GM23338 (cell line): ENCODE measurements at places on chromosomes 5 and 9.
A peak's percentile ranks its signal among the peaks of the same experiment; 100 is the strongest.

DNA sequence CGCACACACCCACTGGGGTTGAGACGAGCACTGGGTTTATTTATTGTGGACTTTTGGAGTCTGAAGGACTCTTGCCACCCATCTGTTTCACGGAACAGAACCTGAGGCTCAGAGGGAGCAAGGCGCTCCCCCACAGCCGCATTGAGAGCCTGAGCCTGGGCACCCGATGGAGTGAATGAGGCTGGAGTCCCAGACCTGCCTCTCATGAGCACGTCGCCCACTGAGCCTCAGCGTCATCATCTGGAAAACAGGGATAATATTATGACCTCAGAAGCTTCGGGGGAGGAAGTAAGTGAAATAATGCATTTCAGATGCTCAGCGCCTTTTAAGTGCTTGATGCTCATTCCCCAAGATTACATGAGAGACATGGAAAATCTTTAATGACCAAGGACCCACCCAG lies 5.5 kb downstream of the NEK6 start:
- DNase-seq, result no peak

- no peak for DNase-seq
Observed at GRCh38 chr5:160643616-160644240, 208.3 kb downstream of the ATP10B start.

GRCh38 chr5:82497242-82497641 lies 219.1 kb upstream of the RPS23 start:
- no peak for DNase-seq

- DNase-seq, result no peak
Observed at GRCh38 chr9:84207491-84207951, 133.0 kb downstream of the SLC28A3 start.

DNA sequence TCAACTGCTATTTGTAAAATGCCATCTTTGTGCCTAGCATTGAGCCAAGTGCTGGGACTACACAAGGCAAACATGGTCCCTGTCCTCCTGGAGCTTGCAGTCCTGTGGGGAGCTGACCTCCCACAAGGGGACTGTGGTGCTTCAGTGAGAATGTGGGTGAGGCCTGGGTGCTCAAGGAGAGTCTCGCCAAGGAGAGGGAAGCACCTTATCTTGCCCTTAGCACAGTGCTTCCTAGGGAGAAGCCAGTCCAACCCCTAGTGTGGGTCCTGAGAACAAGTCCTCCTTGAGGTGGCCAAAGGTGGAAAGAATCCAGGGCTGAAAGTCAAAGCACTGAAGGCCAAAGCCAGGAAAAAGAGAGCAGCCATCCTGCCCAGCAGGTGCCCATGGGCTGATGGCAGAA lies 31.1 kb upstream of the MVB12B start:
- DNase-seq, result no peak

- no peak for DNase-seq
Observed at GRCh38 chr5:7186818-7187217, 209.1 kb upstream of the ADCY2 start.

GRCh38 chr9:2755285-2755684 lies 38.0 kb downstream of the KCNV2 start:
- DNase-seq, result no peak

- DNase-seq, result no peak
Observed at GRCh38 chr5:10539687-10539998, 24.2 kb upstream of the ANKRD33B start.

DNA sequence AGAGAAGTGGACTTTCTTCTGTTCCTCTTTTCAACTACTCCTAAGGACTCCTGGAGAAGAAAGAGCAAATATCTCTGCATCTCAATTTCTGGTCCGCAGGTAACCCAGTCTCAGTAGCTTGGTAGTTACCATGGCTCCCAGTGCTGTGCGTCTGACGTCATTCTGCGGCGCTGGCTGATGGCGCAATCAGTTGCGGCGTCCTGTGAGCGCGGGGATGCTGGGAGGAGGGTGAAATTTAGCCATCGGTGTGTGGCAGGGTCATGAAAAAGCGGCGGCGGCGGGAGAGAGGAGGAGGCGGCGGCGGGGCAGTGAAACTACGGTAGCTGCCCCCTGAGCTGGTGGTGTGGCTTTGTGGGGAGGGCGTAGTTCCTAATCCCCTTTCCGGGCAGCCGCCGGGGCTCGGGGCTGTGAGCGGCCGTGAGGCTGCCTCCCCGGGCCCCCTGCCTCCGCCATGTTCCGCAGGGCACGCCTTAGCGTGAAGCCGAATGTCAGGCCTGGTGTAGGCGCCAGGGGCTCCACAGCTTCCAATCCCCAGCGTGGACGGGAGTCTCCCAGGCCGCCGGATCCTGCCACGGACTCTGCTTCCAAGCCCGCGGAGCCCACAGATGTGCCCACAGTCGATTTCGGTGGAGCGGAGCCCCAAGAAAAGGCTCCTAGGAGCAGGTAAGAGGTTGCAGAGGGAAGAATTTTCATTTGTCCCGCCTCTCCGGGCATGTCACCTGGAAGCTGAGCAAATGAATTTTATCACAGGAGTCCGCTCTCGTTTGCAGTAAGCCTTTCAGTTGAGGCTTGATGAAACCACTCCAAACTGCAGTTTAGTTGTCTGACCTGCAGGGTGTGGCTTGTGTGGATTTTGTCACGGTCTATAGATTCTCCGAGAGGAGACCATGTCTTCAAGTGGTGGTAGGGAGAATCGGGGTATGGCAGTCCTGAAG lies at the start of gene BDP1:
TSS of gene BDP1 (plus strand) at position 225 of the 935 bp plus-strand sequence. CDS start at position 452, 227 bp downstream.
- peak; percentile 98 for DNase-seq

DNA sequence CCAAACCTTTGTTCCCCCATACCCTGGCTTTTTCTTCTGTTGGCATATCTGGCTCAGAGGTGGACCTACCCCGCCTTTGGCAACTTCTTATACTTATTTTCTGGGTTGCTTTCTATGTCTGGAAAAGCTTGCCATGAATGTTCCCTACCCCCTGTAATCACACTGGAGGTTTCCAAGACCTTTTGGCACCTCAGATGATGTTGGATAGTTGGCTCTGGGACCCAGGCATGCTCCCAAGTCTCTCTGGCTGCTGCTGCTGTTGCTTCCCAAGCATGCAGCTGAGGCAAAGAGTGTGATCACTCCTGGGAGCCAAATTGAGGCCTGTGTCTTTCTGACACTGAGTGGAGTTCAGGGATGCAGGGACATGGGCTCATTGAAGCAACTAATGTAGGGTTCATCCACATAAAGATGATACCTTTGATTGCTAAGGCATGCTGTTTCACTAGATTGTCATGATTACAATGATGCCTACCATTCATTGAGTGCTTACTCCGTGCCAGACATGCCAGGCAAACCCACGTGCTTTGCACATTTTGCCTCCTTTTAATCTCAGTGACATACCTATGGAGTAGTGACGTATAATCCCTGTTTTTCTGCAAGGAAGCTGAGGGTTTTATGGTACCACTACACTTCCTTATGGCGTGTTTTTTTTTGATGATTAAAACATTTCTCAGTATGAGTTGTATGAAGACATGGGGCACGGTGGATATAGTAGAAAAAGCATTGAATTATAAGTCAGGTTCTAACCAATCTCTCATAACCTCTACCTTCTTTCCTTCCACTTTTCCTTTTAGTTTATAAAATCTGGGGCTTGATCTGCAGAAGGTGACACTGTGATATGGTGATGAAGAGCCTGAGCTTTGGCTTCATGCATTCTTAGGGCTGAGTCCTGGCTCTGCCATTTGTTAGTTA lies 73.1 kb downstream of the ARHGAP26 start:
- DNase-seq, result no peak

- DNase-seq, result no peak
Observed at GRCh38 chr9:16688814-16689213, 181.7 kb downstream of the BNC2 start.

DNA sequence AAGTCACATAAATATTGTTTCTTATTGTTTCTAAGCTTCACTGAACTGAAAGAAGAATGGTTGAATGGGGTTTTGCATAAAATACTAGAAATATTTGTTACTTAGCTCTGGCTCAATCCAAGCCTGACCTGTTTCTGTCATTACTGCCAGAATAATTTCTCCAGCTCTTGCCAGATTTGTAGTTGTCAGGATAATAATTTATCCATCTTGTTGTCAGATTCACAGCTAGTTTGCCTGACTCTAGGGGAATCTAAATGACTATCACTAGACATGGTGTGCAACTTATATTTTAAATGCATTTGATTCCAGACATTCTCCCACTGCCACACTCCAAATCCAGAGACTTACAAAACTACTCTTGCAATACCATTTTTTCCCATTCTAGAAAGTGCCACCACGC lies 422.7 kb downstream of the ZSWIM6 start:
- no peak for DNase-seq

GRCh38 chr5:44644628-44645027 lies 164.1 kb upstream of the MRPS30 start:
- no peak for DNase-seq

DNA sequence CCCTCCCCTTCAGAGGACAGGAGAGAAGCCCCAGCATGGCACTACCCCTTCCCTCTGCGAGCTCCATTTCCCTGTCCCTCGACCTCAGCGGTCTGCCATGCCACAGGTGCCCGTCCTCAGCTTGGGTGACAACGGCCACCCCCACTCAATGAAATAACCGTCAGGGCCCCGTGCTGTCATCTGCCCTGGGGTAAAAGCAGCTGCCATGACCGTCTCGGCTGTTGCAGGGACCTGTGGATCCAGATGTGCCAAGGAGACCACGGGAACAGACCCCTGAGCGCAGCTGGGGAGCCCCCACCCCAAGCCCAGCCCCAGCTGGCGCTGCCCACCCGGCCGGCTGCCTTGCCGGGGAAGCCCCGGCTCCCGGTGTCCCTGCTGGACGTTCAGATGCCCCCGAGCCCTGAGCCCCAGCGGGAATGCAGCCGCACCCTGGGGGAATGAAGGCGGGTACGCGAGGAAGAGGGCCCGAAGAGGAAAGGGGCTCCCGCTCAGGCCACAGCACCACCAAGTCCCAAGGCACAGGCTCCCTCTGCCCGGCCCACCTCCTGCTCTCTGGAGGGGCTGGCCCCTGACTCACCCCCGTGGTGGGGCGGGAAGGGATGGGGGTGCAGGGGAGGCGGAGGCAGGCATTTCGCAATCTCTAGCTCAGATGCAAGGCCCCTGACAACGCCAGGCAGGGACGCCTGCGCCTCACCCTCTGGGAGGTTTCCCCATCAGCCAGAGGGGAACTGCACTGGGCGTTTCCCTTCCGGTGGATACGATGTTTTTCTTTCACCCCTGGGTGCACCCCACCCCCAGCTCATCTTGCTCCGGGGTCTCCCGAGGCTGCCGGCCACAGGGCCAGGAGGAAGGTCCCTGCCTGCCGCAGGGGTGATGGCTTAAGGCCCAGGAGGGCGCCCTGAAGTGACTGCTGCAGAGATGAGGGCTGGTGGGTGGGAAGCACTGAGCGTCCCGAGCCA lies 49.2 kb downstream of the NACC2 start:
- no peak for DNase-seq

DNA sequence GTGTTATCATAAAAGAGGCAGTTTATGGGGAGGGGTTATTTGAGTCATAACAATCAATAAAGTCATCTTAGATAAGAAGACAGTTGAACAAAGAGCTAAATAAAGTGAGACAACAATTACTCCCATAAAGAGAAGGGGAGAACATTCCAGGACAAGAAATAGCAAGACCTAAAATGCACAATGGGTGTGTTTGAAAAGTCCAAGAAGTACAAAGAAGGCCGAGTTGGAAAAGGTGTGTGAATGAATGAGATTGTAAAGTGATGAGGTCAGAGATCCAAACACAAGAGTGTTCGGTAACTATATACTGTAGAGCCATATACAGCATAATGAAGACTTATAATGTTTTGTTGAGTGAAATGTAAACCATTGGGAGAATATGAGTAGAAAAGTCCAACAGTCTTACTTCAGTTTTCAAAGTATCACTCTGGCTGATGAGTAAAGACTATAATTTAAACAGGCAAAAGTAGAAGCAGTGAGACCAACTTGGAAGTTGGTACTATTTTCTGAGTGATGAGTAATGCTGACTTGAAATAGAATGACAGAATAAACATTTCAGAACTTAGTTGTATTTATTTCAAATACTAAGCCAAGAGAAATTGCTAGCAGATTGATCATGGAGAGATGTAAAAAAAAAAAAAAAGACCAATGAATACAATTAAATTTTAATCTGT lies 868.7 kb upstream of the CDH9 start:
- DNase-seq, result no peak

GRCh38 chr5:86866036-86866435 lies 248.3 kb downstream of the COX7C start:
- no peak for DNase-seq

GRCh38 chr5:72468024-72468423 lies 39.2 kb downstream of the ZNF366 start:
- no peak for DNase-seq

- DNase-seq, result no peak
Observed at GRCh38 chr5:24353611-24354010, 291.2 kb downstream of the CDH10 start.

DNA sequence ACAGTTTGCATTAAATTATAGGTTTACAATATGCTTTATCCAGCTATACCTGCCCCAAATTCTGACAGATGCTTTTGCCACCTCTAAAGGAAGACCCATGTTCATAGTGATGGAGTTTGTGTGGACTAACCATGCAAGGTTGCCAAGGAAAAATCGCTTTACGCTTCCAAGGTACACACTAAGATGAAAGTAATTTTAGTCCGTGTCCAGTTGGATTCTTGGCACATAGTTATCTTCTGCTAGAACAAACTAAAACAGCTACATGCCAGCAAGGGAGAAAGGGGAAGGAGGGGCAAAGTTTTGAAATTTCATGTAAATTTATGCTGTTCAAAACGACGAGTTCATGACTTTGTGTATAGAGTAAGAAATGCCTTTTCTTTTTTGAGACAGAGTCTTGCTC lies 41.0 kb downstream of the FXN start:
- DNase-seq, result no peak

DNA sequence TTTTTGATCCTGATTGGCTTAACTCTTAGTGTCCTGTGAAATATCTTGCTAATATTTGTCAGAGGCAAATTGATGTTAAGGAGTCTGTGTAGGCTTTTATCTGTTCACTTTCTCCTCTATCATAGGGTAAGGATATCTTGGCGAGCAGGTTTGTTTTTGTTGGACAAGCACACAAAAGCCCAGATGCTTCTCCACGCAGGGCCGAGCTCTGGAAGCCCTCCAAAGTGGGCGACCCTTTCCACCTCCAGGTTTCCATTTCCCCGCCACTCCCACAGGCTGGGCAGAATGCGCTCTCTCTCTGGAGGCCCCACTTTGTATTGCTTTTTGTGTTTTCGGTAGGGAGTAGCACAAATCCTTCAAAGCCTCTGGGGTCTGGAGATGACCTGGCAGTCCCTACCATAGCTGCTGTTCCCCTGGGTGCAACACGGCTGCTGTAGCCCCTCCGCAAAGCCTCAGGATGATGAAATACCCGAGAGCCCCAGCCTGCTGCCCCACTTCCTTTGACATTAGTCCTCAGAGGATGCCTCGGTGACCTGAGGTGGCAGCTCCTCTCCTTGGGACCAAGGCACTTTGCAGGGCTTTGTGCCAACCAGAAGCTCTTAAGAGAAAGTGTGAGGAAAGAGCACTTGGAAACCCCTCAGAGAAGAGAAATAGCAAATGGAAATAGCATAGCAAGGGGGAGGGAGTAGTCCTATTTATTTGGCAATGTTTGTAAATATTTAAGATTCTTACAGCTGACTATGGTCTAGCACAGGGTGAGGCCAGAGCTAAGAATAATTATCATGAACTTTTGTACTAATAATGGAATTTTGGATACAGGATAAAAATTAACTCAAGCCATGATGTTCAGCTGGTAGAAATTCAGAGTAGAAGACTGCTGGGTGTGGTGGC lies 122.8 kb downstream of the ARHGEF28 start:
- no peak for DNase-seq
